ENCODE measurements at places on chromosomes 5 and 9.

GRCh38 chr5:34722183-34722582, 66.1 kb downstream of the RAI14 start:
- no peak for DNase-seq

- no peak for DNase-seq
Observed at GRCh38 chr9:70073756-70074155, 30.1 kb downstream of the MAMDC2 start.

DNA sequence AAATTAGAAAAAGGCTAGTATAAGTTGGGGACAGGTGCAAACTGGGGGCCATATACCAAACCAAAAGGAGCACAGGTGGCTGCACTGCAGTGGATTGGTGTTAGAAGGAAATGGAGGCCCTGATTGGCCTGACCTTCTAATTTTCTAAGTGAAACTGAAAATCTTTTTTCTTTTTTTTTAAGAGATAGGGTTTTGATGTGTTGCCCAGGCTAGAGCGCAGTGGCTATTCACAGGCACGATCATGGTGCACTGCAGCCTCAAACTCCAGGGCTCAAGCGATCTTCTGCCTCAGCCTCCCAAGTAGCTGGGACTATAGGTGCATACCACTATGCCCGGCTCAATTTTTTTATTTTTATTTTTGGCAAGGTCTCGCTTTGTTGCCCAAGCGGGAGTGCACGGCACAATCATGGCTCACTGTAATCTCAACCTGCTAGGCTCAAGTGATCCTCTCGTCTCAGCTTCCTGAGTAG, 9.8 kb upstream of the CCDC69 start:
- DNase-seq, result no peak

GRCh38 chr5:128304088-128304487, 220.5 kb downstream of the SLC12A2 start:
- no peak for DNase-seq

GRCh38 chr5:112848116-112848811, 12.8 kb upstream of the SRP19 start:
- DNase-seq, result peak; percentile 65

GRCh38 chr5:130164966-130165365, 260.7 kb downstream of the CHSY3 start:
- DNase-seq, result no peak

GRCh38 chr5:102277144-102277543, 18.9 kb downstream of the SLCO4C1 start:
- DNase-seq, result no peak

DNA sequence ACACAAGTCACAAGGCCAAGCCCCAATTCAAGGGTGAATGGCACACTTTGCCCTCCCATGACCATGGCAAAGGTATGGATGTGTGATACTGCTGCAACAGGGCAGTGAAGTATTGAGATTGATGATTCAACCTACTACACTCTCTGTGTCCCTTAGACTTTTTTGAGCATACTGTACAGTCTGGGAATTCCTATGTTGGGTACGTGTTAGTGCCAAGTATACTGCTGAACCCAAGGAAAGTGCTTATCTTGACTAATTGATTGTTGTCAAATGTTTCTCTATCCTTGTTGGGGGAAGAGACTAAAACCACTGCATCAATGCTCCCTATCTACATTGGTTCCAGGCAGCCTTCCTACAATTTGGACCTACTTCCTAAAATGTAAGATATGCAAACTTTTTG, 93.7 kb downstream of the NDFIP1 start:
- peak; percentile 36 for DNase-seq

GRCh38 chr5:157324237-157324636, 58.3 kb downstream of the CYFIP2 start:
- no peak for DNase-seq

GRCh38 chr9:106752581-106752980, 110.4 kb upstream of the ZNF462 start:
- DNase-seq, result no peak

DNA sequence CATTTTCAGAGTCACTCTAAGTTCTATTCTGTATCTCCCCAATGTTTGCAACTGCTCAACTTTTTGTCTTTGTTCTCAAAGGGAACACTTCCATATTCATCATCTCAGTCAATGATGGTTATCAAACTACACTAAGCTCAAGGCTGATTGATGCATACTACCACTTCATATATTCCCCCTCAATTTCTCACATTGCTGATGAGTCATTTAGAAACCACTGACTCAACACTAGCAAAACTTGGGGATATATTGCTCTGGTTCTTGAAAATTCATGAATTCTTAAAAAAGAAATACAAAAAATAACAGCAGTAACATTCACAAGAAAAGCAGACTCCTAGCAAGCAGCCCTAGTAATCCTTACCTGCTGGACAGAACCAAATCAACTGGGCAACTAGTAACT, 52.2 kb downstream of the ABHD17B start:
- no peak for DNase-seq

DNA sequence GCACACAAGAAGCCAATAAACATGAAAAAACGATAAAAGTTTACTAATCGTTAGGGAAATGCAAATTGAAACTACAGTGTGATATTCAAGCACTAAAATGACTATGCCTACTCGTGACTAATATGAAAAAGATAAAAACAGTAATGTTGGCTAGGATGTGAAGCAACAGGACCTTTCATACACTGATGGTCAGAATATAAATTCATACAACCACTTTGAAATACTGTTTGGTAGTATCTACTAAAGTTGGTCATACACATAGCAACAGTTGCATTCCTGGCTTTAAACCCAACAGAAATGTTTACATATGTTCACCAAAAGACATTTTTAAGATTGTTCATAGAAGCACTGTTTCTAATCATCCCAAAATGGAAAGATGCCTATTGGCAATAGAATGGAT, 24.3 kb downstream of the FBXO38 start:
- no peak for DNase-seq

DNA sequence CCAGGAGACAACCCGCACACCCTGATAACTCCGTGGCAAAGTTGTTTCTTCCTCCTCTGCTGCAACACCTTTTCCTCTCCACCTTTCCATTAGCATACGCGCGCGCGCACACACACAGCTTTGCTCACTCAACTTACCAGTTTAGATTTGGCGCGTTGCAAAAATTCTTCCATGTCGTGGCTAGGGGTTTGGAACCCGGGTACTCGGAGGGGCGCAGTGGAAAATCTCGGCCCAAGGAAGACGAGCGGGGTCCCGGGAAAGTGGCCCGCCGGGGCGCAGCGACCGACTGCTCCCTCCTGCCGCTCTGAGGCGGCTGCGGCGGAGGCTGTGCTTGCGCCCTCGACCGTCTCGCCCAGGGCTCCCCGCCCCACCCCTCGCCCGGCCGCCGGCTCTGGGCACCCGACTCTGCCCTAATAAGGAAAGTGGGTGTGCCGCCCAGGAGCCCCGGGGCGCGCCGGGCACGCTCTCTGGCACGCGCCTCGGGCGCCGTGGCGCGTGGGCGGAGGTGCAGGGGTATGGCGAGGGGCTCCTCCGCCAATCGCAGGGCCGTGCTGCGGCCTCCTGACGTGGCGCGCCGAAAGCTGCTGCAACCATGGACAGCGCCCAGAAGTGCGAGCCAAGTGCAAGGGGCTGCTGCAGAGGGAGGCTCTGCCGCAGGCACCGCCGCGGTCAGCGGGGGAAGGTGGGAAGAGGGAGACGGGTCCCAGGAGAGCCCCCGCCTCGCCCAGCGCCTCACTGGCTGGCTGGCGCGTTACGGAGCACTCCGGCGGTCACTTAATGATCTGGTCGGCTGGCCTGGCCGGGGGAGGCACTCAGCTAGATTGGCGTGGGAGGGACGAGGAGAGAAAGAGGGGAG, at the start of gene PRUNE2:
Gene PRUNE2, minus strand, starts transcription at position 324 of the 856 bp plus-strand sequence. Its CDS starts 151 bp downstream, at position 173.
- DNase-seq, result peak; percentile 33

DNA sequence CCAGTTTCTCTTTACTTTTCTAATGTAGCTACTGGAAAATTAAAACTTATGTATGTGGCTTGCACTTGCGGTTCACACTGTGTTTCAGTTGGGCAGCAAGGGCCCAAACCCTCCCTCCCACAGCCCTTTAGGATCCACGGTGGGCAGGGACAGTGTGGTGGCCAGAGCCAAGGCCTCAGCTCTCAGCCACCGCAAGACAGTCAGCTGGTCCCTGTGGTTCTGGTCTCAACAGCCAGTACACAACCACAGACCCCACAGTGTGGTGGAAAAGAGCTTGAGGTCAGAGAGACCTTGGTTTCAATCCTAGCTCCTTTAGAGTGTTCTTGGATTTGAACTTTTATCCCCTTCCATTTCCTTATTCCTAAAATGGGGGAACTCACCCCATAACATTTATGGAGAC, 153.0 kb upstream of the SMIM23 start:
- DNase-seq, result no peak

DNA sequence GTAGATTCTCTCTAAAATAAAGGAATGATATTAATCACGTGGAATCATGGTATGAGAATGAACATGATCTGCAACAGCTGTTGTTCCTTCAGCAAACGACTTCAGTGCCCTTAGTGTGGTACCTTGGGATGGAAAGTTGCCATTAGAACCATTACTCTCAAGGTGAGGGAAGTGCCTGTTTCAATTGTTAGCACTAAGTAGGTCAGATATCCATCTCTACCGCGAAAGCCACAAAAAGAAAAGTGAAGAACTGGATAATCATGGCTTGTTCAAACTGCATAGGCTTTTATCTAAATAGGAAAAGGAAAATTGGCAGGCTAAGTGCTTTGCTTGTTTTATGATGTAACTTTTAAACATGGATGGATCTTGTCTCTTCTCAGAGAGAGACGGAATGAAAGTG, 380.7 kb downstream of the MRPS30 start:
- no peak for DNase-seq

DNA sequence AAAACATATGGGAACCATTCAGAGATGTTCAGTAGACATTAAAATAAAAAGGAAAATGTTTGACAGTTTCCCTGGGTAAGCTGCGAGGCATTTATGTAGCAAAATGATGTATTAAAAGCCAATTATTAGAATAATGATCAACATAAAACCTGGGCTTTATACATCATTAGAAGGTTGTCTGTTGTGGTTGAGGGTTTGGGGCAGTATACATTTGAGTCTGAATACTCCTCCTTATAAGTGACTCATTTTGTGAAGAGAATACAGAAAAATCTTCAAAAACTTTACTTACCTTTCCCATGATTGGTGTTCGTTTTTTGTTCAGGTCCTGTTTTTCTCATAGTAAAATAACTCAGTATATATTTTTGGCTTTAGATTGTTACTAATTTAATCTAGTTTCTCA, 119.5 kb downstream of the ZCCHC7 start:
- no peak for DNase-seq

GRCh38 chr9:136364942-136365774, 1.6 kb upstream of the DNLZ start:
- DNase-seq, result no peak

DNA sequence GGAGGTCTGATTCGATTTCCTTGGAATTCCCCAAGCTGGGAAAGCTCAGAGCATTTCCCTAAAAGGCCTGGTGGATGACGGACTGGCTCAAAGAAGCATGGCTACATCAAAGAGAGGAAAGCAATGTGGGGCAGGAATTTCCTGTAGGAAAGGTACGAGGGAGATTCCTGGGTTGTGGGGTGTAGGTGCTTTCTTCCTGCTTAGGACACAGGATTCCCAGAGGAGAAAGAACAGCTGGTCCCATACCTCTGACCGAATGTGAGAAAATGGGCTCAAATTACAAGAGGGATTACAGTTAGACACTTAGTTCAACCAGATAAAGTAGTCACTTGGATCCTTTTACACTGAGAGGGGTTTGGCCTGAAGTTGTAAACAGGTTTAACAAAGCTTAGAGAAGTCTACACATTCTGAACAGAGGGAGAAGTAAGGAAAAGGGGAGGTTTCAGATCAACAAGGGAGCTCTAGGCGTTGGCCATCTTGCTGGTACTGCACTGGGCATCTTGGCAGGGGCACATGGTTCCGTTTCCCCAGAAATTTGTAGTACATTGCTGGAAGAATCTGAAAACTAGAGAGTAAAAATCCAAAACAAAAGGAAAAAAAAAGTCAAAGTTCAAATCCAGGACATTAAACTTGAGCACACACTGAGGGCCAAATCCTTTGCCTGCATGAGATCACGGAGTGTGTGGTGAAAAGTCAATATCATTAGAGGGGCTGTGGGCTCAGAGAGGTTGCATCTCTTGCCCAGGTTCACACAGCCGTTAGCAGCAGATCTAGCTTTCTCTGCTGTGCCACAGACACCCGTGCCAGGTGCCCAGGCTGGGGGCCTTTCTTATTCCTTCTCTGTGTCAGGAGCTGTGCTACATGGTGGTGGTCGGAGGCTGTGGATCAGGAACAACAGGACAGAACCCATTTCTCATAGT, 171.3 kb downstream of the RGS3 start:
- no peak for DNase-seq

All from kidney capillary endothelial cell (primary cell).